ENCODE measurements at places on chromosomes 1 and 21.

DNA sequence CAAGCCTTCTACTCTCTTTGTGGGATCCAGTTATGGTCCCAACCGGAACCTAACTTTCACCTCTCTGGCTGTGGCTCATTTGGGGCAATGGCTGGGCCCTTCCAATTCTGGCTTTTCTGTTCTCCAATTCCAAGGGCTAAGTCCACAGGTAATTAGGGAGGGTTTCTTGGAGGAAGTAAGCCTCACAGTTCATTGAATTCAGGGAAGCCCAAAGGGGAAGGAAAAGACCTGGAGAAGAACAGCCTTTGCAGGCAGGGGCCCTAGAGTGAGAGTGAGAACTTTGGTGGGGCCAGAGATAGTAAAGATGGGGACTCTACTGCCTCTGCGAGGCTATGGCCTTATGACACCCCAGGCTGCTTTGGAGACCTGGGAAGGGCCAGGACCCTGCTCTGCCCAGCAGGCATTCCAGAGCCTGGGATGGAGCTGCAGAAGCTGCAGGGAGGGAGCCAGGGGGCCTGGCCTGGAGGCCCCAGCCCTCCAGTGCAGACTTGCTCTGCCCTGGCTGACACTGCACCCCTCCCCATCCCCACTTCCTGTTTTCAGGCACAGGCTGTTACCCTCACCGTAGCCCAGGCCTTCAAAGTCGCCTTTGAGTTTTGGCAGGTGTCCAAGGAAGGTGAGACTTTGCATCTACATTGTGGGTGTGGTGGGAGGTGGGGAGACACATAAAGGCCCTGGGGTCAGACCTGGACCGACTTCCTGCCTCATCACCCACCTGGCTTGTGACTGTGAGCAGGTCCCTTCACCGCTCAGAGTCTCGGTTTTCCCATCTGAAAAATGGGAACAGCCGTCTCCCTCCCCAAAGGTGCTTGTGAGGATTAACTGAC is 18.9 kb downstream of the LDLRAP1 start:
- DNase-seq = peak; percentile 76

- no peak for DNase-seq
Measured at GRCh38 chr1:114097109-114097508, 56.6 kb downstream of the SYT6 start.

DNA sequence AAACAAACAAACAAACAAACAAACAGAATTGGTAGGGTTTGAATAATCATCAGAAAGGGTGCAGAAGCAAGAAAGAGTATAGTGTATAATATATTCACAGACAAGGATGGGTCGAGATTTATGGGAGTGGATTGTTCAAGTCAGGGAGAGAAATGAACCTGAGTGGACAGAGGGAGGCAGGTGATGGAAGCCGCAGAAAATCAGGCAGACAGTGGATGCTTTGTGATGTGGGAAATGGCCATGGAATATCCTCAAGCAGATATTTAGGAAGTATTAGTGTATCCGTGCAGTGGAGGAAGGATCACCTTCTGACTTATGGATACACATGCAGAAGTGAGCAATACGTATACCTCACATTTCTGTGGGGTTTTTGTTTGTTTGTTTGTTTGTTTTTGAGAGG is 14.0 kb upstream of the SLC45A1 start:
- no peak for DNase-seq

GRCh38 chr1:231581859-231582258 is 44.7 kb upstream of the DISC1 start:
- DNase-seq = no peak

DNA sequence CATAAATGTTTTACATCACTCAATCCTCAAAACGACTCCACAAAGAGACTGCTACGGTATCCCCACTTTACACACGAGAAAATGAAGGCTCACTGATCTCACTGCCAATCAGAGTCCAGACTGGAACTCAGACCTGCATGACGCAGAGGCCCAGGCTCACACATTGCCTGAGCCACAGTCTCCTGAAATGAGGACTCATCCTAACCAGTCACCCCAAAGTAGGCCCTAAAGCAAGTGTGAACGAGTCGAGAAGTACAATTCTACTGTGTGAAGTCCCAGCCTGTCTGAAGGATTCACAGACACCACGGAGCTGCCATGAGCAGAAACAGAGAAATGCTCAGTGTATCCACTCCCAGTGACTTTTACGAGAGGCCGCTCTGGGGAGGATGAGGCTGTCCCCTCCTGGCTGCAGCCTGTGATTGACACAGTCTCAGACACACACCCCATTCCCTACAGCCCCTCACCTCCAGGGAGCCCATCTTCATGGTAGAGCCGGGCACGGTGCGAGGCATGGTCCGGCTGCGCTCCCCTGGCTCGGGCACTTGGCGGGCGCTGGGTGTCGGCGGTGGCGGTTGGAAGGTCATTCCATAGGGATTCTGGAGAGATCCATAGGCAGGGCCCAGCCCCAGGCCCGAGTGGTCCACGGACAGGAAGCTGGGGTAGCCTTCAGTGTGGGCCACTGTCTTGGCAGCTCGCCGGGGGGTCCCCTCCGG is 26.7 kb upstream of the COL16A1 start:
- DNase-seq = no peak

Data from activated gamma-delta T cell treated with anti-CD3 and anti-CD28 coated beads, Interleukin-2, amount 50 U/mL, for 16 hours (primary cell).